ENCODE measurements at places on chromosomes 13 and 19.

DNA sequence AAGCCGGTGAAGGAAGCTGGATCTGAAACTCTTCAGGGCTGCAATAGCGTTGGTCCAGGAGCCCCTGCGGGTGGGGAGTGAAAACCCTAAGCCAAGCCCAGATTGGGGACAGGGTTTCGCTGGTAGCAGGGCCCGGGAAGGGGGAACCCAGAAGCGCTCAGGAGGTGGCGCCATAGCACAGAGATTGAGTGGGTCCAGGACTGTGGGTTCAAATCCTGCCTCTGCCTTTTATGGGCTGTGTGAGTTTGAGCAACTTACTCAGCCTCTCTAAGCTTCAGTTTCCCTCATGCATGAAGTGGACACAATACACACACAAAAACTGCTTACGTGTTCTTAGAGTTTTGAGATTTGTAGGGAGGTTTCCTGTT, 8.3 kb upstream of the SYCN start:
- H3K27ac ChIP-seq: no peak overlapping the region
- no peaks in the 10 kb centered on the region for H3K36me3 ChIP-seq
- DNase-seq: no peak
- no peak overlapping the region for H3K4me3 ChIP-seq
- H3K27me3 ChIP-seq: peaks cover 9% of the 10 kb centered on the region
- H3K4me1 ChIP-seq: peaks cover 6% of the 10 kb centered on the region

DNA sequence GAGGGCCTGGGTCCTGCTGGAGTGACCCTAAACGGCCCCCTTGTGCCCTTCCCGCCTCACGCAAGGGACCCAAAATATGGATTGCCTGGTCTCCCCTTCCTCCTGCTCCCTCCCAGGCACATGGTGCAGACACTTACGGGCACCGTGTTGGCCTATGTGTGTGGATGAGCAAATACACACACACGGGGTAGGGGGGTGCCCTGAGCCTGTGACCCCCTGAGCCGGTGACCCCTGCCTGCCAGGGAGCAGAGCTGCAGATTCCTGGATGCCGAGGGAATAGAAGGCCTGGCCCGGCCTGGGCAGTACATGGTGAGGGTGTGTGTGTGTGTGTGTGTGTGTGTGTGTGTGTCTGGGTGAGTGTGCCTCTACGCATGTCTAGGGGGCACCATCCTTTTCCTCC, 33.3 kb downstream of the CEBPA start:
- peaks cover 4% of the 10 kb centered on the region for H3K4me1 ChIP-seq
- peaks cover 11% of the 10 kb centered on the region for H3K27me3 ChIP-seq
- H3K4me3 ChIP-seq: no peak overlapping the region
- H3K36me3 ChIP-seq: no peaks in the 10 kb centered on the region

GRCh38 chr13:95784161-95784899, 107.4 kb downstream of the DNAJC3 start:
- DNase-seq: no peak
- peaks cover 8% of the 10 kb centered on the region for H3K4me1 ChIP-seq
- no peaks in the 10 kb centered on the region for H3K27me3 ChIP-seq
- H3K4me3 ChIP-seq: no peak overlapping the region
- no peak overlapping the region for H3K27ac ChIP-seq

GRCh38 chr13:24385902-24386301, 76.5 kb downstream of the C1QTNF9 start:
- no peaks in the 10 kb centered on the region for H3K27me3 ChIP-seq
- no peaks in the 10 kb centered on the region for H3K36me3 ChIP-seq
- no peak overlapping the region for H3K4me3 ChIP-seq
- DNase-seq: no peak

Measured in T-helper 17 cell (primary cell).